ENCODE measurements at places on chromosomes 2 and 18. TPM values are rescaled to one million over a fixed set of nuclear protein-coding genes. Genes with fewer than 3 reads are reported as not detected.

Gene MRPL53
- 99.2 TPM for total RNA-seq

Gene UGGT1
- 74.1 TPM for total RNA-seq

Gene KCNG3
- total RNA-seq = 1.7 TPM

Gene TUBA4A
- 68.0 TPM for total RNA-seq

Gene EML6
- 1.7 TPM for total RNA-seq

DNA sequence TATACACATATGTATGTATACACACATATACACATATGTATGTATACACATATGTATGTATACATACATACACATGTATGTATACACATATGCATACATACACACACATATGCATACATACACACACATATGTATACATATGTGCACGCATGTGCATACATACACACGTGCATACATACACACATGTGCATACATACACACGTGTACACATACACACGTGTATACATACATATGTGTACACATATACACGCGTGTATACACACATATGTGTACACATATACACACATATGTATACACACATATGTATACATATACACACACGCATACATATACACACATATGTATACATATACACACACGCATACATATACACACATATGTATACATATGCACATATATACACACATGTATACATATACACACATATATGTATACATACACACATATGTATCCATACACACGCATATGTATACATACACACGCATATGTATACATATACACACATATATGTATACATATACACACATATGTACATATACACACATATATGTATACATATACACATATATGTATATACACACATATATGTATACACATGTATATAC, 21.5 kb downstream of the NABP1 start:
- no peak for DNase-seq

- DNase-seq = no peak
Measured at GRCh38 chr2:49222975-49223528, 68.7 kb upstream of the FSHR start.

DNA sequence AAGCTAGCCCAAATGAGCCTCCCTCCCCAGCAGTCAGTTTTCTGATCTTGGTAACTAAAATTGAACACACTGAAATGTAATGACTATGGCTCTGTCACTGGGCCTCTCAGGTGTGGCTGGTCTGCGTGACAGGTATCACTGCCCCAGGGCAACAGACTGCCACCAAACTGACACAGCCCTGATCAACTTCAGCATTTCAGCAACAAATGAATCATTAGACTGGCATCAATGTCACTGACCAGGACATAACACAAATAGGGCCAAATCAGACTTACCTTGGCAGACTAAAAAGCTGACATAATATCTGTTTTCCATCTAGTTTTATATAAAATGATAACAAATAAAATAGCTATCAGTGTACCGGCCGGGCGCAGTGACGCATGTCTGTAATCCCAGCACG, 290.8 kb upstream of the CHAC2 start:
- no peak for DNase-seq

DNA sequence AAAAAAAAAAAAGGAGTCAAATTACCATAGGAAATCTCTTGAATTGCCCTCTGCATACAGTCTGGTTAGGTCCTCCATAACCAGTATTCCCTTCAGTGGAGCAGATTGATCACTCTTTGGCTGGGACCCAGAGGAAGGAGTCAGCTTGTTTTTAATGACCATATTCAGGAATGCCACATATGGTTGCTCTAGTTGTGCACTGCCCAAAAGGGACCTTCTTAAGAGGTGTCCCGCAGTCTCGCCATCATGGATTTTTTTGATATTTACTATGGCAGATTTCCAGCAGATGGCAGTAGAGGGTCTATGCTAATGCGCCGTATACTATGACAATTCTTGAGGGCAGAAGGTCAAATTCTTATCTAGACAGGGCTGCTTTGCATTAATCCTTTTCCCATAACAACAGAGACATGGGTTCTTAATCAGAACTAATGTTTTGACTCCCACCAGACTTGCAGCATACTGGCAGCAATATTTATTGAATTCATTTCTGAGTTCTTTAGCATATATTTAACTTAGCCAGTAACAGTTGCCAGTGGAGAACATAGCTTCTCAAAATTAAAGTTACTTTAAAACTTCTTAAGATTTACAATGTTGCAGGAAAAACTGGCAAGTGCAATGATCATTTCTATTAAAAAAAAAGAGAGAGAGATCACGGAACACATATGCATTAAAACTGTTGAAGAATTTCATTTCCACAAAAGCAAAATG, 31.8 kb upstream of the INPP4A start:
- peak; percentile 77 for DNase-seq

DNA sequence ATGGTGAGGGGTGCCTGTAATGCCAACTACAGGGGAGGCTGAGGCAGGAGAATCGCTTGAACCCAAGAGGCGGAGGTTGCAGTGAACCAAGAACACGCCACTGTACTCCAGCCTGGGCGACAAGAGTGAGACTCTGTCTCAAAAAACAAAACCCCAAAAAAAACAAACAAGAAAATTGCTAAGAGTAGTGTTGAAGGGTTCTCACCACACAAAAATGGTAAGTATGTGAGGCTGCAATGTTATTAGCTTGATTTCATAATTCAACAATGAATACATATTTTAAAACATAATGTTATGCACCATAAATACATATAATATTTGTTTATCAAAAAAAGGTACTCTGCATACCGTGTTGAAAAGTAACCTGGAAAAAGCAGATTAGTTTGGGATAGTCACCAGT, 45.8 kb downstream of the PSMG2 start:
- no peak for DNase-seq

DNA sequence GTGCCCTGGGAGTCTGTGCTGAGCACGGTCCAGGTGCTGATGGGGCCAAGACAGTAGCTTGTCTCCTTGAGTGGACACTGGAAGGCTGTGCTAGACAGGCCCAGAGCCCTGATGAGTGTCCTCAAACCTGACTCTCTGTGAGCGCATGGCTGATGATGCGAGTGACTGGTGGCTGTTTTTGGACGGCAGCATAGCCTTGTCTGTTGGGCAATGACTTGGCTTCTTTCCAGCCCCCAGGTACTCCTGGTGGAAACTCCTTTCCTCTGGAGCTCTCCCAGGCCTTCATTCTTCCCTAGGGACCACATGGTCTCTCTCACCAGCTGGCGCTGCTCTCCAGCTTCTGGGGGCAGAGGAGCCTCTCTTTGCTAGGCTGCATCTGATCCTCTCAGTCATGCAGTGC, 207.6 kb upstream of the SMIM21 start:
- DNase-seq = no peak

DNA sequence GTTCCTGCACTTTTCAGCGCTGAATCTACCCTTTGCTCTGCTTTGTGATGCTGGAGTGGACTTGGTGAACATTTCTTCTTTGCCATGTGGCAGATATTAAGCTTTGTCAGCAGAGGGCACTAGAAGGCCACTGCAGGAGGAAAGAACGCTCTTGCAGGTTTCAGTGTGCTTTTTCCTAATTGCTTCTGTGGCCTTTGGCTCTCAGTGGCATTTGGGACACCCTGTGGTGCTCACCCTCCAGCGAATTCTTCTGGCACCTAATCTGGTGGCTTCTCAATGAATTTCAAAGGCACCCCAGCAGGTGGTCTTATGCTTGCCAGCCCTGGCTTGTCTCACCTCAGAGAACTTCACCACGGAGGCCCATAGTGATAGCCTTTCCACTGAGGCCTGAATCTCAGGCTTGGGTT, 146.7 kb downstream of the MYO3B start:
- peak; percentile 74 for DNase-seq

DNA sequence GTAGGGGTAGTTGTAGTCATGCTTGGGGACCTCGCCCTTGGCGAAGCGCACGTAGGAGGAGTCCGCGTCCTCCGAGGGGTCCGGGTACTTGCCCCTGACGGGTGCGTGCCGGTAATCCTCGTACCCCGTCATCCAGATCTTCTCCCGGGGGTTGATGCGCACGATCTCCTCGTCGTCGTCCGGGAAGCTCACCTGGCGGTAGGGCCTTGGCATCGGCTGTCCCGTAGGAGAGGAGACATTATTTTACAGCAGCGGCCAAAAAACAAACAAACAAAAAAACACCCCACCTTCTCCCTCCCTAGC, 86.3 kb downstream of the ACTR2 start:
- no peak for DNase-seq

- no peak for DNase-seq
Measured at GRCh38 chr18:76465630-76466409, 29.2 kb downstream of the ZNF516 start.

DNA sequence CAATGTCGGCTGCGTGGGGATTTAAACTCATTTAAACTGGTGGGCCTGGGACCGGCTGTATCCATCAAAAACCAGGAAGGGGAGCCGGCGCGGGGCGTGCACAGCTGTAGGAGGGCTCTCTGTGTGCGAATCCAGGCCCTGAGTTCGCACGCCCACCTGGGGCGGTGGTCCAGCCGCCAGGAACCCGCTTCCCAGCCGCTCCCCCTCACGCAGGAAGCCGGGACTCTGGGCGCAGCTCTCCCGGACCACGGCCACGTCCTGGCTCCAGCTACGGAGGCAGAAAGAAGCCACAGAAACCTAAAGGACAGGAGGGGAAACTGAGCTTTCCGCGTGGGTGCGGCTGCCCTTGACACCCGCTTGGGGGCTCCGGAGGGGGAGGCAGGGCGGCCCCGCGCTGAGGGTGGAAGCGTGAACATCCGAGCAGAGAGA, 80.6 kb downstream of the GFPT1 start:
- DNase-seq = peak; percentile 21

DNA sequence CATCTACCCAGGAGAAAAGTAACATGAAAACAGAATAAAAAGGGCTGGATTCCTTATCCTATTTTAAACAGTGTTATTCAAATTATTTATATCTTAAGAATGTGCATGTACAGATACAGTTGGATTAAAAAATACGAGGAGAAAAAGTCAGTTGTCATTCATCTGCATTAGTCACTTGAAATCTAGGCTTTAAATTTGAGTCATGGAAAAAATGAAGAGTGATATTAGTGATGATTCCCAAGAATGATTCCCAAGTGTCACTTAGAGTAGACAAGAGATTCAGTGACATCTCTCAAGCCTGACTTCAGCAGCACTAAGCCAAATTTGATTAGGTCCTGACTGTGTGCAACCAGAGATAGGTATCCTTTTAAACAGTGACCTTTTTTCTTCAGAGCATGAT, 394.2 kb downstream of the IRS1 start:
- DNase-seq = no peak

GRCh38 chr2:219689676-219690628, 62.5 kb downstream of the SLC4A3 start:
- peak; percentile 72 for DNase-seq

- no peak for DNase-seq
Measured at GRCh38 chr2:149204686-149205085, 125.7 kb upstream of the LYPD6 start.

- no peak for DNase-seq
Measured at GRCh38 chr2:224532931-224533330, 52.2 kb downstream of the CUL3 start.

DNA sequence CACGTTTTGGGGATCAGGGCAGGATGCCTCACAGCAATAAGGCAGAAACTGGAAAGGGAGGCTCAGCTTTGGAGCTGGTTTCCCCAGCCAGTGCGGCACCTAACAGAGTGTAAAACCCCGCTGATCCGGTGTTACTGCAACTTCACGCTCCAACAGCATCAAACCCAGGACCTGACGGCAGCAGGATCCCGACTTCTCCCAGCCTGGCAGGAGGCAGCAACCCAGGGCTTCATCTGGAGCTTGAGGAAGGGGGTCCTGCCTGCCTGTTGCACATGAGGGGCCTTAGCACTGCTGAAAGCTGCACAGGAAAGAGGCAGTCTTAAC, 209.8 kb downstream of the MGAT5 start:
- DNase-seq = no peak

- DNase-seq = no peak
Measured at GRCh38 chr18:23196119-23197007, 61.1 kb downstream of the CABLES1 start.

DNA sequence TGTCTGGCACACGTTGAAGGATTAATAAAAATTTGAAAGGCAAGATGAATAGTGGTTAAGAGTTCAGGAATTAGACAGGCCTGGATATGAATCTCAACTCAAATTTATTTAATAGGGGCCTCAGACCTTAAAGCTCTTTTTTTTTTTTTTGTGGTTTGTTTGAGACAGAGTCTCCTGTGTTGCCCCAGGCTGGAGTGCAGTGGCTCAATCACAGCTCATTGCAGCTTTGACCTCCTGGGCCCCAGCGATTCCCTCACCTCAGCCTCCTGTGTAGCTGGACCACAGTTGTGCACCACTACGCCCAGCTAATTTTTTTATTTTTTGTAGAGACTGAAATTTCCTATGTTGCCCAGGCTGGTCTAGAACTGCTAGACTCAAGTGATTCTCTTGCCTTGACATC, 3.0 kb downstream of the ZRANB3 start:
- no peak for DNase-seq

DNA sequence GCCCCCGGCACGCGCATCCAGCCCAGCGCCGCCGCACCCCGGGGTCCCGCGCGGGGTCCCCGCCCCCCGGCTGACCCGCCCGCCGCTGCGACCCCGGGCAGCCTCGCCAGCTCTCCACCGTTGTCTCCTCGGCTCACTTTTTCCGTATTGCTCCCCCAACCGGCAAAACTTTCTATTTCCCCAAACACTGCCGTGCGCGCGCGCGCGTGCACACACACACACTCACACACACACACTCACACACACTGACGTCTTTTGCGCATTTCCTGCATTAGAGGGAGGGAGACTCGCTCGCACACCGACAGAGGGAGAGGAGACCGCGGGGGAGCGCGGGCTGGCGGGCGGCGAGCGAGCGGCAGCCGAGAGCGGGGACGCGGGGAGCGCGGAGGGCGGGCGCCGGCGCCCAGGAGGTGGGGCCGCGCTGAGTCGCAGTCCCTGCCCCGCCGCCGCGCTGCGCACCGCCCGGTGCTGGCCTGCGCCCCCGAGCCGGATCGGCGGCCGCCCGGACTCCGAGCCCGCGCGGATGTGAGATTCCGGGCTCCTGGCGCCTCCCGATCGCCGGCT, 542 bp upstream of the PRKCE start:
- DNase-seq = peak; percentile 94

GRCh38 chr18:63297687-63298399, 21.7 kb downstream of the BCL2 start:
- no peak for DNase-seq

DNA sequence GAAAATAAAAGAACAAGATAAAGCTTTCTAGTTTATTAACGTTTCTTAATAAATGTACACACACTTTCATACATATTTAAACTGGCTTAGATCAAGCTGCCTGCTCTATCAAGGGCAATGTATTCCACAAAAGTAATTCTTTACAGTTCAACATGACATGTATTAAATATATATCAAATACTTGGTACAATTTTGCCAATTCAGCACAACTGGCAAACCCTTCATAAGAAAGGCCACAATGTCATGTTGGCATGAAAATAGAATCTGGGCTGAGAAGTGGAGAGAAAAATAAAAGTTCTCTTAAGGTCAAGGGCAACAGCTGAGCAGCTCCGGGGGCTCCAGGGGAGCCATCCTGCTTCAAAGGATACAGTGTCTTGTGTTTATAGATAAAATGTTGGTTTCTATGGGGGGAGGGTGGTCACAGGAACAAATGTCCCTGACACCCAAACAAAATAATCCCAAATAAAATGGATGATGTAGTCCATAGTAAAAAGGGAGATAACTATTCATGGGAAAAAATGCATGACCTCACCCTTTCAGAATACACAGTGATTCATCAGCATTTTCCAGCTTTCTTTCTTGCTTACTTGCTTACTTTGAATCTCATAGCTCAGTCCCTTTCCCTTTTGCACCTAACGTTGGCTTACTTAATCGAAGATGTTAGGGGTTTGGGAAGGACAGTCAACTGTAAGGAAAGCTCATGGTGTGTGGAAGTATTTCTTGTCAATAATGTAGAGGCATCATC, 494.9 kb downstream of the NYAP2 start:
- peak; percentile 29 for DNase-seq

Measured in A673 (cell line).